Activated T-cell treated with anti-CD3 and anti-CD28 coated beads for 1 hour (primary cell): ENCODE measurements at places on chromosomes 3 and 15.

- no peak for DNase-seq
Measured at GRCh38 chr3:64048631-64049061, 25.4 kb upstream of the PSMD6 start.

DNA sequence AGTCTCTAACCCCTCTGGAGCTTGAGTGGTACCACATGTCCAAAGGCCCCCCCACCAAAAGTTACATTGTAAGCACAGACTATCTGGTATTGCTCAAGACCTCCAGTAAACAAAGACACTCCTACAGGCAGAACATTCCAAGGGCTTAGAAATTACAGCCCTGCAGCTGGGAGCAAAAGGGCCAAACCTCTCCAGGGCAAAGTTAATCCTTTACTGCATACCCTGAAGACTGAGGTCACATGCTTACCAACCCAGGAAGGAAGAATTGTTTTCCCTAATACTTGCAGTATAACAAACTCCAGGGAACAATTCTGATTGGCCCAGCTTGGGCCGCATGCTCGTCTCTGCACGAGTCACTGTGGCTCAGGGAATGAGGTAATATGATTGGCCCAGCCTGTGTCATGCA, 266.1 kb upstream of the NR2F2 start:
- no peak for DNase-seq

DNA sequence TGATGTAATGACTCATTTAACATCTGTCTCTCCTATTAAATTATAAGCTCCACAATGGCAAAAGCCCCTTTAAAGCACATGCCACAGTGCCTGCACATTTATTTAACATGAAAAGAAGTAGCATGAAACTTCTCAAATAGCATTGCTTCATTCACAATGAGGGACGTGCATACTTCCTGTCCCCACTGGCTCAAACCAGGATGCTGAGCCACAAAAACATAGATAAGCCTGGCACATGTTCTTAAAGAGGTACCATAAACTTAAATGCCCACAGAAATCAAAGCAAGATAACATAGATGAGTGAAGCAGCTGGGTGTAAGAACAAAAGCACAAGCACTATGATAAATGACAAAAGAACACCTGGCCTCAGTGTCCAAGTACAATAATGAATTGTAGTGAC, 3.8 kb downstream of the TP53BP1 start:
- no peak for DNase-seq

- DNase-seq = no peak
Measured at GRCh38 chr3:161395115-161396012, 24.0 kb upstream of the SPTSSB start.

DNA sequence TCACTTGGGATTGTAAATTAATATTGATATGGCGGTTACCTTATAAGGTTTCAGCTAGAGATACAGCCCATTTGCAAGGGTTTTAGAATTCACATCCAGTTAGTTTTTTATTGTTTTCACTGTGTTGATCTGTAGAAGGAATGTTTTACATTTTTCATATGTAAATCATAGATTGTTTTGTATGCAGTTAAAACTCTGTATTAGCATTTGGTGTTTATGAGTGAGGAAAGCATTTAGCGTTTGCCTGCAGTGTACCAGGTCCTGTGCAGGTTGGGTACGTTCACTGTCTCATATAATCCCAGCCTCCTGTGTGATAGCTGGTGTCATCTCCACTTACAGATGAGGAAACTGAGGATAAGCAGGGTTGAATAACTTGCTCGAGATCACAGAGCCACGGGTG, 23.8 kb downstream of the MAP6D1 start:
- no peak for DNase-seq

DNA sequence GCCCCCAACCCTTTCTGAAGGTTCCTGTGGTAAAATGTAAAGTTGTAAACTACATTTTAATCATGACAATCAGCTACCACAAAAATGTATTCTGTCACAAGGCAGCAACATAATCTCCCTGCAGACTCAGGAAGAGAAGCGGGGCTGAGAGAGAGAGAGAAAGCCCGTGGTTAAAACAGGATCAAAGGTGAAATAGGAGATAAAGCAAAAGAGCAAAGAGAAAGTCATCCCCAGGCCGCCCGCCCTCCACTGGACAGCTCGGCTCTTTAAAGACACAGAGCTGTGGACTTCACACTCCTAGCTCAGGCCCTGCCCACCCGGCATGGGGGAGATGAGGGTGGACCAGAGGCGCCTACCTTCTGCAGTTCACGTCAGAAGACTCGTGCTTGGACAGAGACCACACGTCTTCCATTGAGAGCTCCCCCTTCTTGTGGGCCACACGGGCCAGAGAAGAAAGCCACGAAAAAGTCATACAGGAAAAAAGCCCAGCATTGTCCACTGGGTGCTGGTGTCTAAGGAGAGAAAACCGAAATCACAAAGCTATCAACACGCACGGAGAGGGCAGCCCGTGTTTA, 29.4 kb downstream of the ABCC5 start:
- DNase-seq = no peak

DNA sequence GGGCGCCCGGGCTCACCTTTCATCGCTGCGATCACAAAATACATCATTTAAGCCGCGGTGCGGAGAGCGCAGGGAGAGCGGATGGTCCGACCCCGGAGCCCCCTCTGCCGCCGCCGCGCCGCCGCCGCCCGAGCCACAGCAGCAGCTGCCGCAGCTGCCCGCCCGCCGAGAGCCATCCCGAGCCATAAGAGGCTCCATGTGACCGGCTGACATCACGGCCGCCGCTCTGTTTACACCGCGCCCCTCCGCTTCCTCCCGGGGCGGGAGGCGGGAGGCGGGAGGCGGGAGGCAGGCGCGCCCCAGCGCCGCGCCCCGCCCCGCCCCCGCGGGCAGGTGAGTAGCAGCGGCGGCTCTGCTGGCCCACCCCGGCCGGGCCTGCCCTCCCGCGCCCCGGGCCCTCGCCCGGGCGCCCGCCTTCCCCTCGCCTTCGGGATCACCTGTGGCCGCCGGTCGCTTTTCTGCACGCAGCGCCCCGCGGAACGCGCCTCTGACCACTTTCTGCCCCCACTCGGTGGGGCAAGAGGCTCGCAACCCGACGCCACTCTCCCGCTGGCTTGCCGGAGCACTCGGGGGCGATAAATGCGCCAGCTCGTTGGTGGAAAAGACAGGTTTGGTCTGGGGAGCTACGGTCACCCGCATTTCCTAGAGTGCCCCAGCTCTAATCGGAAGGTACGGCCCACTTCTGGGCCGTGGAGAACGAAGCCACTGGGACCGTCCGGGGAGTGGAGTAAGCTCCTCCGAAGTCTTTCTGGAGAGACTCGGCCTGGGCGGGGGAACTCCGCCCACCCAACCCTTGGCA, 113.6 kb upstream of the ICE2 start:
- DNase-seq = peak; percentile 75

- no peak for DNase-seq
Measured at GRCh38 chr3:147655236-147655635, 246.1 kb downstream of the ZIC1 start.

DNA sequence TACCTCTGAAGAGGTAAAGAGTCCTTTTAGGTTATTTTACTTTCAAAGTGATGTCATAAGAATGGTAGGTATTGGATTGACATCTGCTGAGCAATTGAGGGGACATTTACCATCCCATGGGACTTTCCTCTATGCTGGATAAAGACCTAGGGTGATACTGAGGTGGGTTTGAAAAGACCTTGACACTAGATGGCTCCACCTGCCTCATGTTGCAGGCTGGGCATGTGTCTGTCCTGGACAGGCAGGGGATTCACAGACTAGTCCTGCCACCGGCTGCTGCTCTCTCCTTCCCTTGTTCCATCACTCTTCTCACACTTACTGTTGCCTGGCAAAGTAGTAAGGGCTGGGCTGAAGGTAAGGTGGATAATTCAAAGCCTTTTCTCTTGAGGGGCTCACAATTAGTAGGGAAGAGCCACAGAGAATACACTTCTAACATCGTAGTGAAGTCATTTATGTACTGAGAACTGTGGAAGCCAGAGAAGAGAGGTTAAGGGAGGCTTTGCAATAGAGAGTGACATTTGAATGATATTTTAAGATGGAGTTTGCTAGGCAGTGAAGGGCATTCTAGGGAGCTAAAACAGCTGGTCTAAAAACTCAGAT, 27.7 kb downstream of the TRAK1 start:
- no peak for DNase-seq

DNA sequence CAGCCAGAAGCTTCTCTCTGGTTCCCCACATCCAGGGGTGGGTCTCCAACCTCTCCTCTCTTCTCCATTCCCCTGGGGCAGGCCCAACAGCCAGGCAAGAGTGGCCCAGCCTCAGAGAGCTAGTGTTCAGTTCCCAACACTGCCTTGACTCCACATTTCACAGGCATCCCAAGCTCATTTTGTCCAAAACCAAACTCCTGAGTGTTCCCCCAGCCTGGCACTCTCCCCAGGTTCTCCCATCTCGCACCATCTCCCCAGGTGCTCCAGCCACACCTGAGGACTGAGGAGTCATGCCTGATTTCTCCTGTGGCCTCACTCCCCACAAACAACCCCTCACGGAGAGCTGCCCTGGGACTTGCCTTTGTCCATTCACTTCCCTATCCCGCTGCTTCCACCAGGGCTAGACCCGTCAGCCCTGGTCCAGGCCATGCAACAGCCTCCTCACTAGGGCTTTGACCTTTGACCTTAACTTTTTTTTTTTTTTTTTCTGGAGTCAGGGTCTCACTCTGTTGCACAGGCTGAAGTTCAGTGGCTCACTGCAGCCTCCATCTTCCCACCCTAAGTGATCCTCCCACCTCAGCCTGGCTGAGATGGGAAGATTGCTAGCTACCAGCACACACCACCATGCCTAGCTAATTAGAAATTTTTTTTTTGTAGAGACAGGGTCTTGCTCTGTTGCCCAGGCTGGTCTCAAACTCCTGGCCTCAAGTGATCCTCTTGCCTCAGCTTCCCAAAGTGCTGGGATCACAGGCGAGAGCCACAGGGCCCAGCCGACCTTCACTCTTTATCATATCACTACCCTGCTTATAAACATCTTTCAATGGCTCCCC, 3.9 kb upstream of the CSK start:
- no peak for DNase-seq

DNA sequence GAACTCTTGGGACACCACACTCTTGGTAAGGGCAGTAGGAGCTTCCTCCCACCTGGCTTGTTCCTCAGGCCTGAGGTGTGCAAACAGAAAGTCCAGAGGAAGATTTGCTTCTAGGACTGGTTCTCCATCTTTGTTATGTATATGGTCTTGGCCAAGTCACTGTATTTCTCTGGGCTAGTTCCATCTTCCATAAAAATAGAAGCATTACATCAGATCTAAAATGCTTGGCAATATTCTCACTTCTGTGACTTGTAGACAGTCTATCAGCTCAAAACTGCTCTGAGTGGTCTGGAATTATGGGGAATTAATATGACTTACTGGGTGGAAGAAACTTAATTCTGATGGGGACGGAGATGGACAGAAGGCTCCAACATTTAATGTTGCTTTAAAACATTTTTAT, 55.2 kb downstream of the TMEM108 start:
- no peak for DNase-seq

GRCh38 chr3:127547761-127548605, 42.5 kb downstream of the TPRA1 start:
- DNase-seq = peak; percentile 75

GRCh38 chr3:124372775-124373174, 357.5 kb upstream of the UMPS start:
- DNase-seq = no peak

GRCh38 chr3:166934879-166935278, 445.2 kb downstream of the ZBBX start:
- no peak for DNase-seq

- no peak for DNase-seq
Measured at GRCh38 chr15:48367483-48367882, 36.3 kb downstream of the DUT start.
